ENCODE measurements at places on chromosomes 16 and 17.
A peak's percentile ranks its signal among the peaks of the same experiment; 100 is the strongest.

DNA sequence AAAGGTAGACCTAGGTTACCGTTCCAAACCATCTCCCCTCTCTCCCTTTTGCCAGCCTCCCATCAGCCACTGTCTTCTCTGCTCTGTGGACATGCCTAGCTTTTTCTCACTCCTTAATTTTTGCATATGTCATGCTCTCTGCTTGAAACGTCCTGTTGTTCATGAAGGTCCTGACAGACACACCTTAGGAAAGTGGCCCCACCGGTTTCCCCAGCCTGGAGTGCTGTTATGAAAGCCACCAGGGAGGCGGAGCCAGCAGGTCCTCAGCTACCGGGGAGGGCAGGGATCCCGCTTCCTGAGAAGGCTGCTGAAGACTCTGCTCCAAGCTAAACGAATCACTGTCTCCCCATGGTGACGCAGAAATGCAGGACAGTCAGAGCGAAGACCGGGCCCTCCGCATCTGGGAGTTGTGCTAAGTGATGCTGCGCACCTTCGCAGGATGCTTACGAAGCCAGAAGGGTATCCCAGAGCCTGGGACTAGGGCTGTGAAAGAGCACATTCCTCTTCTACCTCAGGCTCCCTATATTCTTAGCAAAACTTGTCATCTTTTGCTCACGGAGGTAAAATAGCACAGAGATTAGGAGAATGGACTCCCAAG, 2.3 kb upstream of the SLC16A11 start:
- DNase-seq: no peak

GRCh38 chr16:51144203-51144602, 6.9 kb downstream of the SALL1 start:
- peak; percentile 39 for DNase-seq

- no peak for DNase-seq
Observed at GRCh38 chr16:86955136-86955855, 361.9 kb downstream of the C16orf95 start.

DNA sequence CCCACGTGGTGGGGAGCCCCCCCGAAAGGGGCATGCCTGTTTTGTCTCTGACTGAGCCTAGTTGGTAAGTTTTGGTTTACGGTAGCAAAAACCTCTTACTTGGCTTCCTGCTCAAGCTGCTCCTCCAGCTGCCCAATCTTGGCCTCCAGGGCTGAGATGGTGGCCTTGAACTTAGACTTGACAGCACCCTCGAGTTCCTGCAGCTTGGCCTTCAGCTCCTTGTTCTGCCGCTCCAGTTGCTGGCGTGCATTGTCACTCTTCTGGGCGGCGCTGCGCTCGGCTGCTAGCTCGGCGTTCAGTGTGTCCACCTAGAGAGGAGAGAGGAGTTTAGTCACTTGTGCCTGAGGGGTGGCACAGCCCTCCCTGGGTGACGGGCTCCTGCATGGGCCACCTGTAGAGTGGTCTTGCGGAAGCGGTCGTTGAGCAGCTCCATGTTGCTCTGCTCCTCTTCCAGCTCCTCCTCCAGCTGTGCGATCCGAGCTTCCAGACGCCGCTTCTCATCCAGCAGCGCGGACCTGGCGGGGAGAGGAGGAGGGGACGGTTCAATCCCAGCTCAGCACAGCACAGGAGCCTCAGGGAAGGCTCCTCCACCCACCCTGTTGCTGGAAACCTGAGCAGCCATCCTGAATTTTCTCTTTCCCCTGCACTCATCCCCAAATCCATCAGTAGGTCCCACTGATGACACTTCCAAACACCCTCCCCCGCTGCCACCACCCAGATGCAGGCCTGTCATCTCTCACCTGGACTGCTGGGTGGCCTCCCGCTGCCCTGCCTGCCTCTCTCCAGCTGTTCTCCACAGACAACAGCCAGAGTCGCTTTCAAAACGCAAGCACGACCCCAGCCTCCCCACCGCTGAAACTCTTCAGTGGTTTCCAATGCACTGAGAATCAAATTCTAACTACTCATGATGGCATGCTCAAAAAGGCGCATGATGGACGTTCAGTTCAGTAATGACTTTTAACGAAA, 44.6 kb downstream of the NDEL1 start:
- no peak for DNase-seq

DNA sequence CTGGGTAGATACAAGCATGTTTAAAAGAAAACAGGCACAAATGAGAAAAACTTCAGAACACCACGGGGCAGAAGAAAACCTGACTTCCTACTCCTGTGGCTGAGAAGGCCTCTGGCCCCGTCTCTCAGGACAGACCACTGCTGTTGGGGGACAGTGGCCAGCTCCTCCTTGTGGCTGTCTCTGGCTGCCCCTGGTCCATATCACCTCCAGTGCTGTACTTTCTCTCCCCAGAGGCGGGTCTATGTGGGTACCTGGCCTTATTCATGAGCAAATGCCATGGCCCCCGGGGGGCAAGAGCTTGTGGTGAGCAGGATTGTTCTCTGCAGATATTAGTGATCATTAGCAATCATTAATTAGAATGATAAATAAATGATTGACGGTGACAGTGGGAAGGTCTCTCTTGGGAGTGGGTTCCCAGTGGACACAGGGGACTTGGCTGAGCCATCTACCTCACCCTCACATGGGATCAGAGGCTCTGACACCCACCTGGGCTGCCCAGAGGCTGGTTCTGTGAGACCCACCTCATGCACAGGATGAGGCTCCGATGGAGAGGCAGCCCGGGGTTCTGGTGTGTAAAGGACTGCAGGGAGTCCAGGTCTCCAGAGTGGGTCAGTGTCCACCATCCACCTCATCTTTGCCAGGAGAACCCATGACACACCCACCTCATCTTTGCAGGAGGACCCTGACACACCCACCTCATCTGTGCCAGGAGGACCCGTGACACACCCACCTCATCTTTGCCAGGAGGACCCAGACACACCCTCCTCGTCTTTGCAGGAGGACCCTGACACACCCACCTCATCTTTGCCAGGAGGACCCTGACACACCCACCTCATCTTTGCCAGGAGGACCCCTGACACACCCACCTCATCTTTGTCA, 30.6 kb upstream of the CBFA2T3 start:
- no peak for DNase-seq

DNA sequence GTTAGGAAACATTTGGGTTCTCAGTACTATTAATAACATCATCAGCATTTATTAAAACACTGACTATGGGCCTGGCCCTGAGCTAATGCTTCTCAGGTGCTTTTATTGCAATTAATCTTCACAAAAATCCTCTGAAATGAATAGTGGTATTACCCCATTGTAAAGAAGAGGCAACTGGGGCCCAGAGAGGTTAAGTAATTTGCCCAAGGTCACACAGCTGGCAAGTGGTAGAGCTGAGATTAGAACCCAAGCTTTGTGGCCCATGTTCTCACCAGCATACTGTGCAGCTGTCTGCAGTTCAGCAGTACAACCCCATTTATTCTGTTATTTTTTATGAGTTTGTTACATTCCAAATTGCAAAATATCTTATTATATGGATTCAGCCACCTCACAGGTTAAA, 82.3 kb downstream of the TBC1D16 start:
- DNase-seq: no peak

DNA sequence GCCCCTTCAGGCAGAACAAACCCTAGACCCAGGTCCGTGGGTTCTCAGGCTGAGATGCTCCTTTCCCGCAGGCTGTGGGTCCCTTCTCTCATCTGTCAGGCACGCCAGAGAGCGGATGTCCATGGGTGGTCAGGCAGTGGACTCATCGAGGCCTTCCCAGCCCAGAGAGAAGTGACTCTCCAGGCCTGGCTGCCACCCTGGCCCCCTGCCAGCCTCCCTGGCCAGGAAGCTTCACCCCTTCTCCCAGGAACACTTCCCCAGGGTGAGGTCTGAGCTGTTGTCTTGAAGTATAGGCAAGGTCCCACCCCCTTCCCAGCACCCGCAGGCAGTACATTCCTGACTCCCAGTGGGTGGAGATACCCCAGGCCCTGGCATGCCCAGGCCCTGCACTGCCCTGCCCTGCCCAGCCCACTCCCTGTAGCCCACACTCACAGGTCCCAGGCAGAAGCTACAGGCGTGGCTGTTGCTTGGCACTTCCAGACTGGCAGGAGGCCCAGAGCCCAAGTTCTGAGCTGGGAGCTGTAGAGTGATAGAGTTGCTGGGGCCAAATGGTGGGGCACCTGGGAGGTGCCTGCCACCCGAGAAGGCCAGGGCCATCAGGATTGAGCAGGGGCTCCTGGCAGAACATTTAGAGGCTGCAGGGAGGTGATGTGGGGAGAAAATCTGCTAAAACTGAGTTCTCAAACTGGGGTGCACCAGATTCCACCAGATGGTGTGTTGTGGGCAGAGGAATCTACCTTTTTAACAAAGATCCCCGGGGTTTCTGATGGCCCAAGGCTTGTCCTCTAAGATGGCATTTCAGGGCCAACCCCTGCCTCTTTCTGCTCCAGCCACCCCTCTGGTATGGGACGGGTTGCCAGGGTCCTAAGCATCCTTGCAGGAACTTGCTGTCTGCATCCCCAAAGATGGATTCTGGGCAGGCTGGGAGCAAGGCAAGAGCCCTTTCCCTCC, 6.7 kb downstream of the ITGA3 start:
- DNase-seq: peak; percentile 98

DNA sequence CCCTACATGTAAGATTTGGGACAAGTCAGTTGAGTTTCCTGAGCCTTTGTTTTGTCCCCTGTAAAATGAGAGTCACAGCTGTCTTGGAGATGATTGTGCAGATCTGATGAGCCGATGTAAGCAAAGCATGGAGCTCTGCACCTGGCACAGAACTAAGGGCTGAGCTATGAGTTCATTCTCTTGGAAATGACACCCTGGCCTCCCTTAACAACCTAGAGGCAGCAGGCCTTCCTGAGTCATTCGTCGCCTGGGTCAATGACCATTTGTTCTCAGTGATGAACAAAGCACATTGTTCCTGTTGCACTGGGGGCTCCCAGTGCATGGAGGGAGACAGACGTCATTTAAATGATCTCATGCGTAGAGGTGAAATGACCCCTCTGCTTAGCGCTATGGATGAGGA, 62.8 kb upstream of the GCSH start:
- DNase-seq: no peak

DNA sequence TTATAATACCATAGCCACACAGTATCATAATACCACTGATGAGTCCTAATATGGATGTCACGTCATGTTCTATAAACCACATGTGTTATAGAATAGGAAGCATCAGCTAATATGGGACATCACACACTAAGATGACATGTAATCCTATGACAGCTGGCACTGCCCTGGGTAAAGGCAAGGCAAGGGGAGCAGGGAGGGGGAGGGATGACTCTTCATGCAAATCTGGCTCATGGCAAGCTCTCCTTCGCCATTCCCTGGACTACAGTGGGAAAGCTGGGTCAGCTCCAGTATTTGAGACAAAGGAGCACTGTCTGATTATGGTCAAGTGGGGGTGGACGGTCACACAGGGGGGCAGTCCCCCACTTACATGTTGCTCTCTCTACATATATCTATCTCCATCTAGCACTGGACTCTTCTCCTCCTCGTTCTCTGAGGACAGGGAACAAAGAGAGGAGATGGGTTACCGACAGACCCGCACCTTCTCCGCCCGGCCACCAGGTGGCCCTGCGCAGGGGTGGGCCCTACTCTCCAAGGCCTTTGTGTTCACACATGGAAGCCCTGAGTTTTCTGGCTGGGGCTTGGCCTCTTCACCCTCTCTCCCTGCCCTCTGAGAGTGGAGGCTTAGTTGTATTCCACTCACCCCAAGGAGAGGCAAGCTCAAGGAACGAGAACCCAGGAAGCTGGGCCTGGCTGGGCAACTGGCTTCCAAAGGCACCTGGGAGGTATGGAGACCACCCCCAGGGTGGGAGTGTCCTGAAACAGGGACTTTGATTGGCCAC, 23.4 kb upstream of the MPO start:
- DNase-seq: peak; percentile 51

DNA sequence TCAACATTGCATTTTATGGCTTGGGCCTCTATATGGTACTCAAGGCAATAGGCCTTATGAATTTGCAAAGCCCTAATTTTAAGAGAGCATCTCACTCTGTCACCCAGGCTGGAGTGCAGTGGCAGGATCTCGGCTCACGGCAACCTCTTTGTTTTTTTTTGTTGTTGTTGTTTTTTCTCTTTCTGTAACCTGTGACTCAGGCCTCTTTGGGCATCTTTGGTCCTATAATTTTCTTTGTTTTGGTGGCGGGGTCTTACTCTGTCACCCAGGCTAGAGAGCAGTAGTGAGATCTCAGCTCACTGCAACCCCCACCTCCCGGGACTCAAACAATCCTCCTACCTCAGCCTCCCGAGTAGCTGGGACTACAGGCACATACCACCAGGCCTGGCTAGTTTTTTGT, 21.8 kb upstream of the HERPUD1 start:
- DNase-seq: no peak

DNA sequence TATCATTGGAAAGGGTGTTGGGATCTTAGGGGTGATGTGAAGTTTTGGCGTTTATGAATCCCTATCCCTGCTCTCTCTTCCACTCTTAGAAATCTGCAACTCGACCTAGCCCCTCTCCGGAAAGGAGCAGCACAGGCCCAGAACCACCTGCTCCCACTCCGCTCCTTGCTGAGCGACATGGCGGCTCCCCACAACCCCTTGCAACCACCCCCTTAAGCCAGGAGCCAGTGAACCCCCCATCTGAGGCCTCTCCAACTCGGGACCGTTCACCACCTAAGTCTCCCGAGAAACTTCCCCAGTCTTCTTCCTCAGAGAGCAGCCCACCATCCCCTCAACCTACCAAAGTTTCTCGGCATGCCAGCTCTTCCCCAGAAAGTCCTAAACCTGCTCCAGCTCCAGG, 9.0 kb downstream of the SRRM2 start:
- no peak for DNase-seq
